ENCODE measurements at places on chromosomes 6 and 20.

GRCh38 chr20:1827974-1828785, 67.0 kb upstream of the SIRPA start:
- no peak for DNase-seq

DNA sequence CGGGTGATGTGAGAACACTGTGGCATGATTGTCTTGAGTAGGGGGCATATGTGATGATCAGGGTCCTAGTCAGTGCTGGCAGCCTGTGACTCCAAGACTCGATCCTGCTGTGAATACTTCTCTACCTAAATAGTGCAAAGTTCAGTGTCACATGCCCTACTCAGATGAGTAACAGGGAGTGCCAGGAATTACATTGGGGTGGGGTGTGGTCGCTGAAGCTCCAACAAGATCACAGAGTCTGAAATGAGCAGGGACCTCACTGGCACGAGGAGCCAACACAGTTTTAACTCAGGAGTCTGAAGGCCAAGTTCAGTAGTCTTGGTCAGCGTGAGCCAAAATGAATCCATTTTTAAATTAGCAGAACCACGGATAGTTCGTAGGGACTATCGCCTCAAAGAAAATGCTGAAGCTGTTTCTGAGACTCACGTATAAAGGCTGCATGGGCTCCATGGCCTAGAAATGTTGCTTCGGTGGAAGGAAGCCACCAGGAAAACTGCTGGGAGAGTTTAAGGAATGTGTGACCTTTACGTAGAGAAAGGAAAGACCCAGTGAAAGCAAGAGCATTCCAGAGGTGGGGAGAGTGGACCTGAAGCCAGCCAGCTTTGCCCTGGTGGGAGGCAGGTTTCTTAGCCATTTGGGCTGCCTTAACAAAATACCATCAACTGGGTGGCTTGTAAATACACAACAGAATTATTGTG, 72.2 kb downstream of the RPP40 start:
- DNase-seq: no peak

GRCh38 chr6:170437719-170438401, 115.2 kb downstream of the PSMB1 start:
- no peak for DNase-seq

GRCh38 chr6:55898342-55898741, 23.0 kb upstream of the BMP5 start:
- DNase-seq: peak; percentile 8

GRCh38 chr20:24702501-24703283, 233.3 kb downstream of the SYNDIG1 start:
- DNase-seq: no peak

- no peak for DNase-seq
Measured at GRCh38 chr6:168292826-168293225, 26.8 kb downstream of the DACT2 start.
